ENCODE measurements at places on chromosomes 13 and 19.
A peak's percentile ranks its signal among the peaks of the same experiment; 100 is the strongest.

- DNase-seq: no peak
Observed at GRCh38 chr13:27969866-27970229, 733 bp upstream of the CDX2 start.

- DNase-seq: peak; percentile 14
Observed at GRCh38 chr19:41696402-41697197, 8.5 kb upstream of the CEACAM7 start.

- DNase-seq: no peak
Observed at GRCh38 chr19:42269478-42270345, 660 bp downstream of the CIC start.

- no peak for DNase-seq
Observed at GRCh38 chr13:46738055-46738454, 58.9 kb downstream of the ESD start.

- DNase-seq: no peak
Observed at GRCh38 chr13:50679321-50679720, 164.2 kb downstream of the DLEU7 start.

- DNase-seq: no peak
Observed at GRCh38 chr19:41697198-41697855, 9.3 kb upstream of the CEACAM7 start.

GRCh38 chr19:18587962-18588610 lies 512 bp upstream of the REX1BD start:
- DNase-seq: no peak

- DNase-seq: no peak
Observed at GRCh38 chr19:1254081-1254527, 5.7 kb downstream of the MIDN start.

DNA sequence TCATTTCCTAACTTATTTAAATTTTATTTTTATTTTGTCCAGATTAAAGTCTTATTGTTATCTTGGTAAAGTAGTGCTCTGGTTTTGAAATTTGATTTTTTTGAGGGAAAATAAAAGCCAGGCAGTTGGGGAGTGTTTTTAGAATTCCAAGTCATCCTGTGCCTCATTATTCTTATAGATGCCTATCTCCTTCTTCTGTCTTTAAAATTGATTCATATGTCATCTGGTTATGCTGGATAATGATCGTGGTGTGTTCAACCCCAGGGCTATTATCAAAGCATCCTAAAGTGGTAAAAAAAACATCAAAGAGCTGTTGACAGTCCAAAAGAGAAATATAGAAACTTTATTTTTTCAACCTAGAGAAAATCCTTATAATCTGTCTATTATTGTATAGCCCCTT lies 6.0 kb upstream of the FNDC3A start:
- no peak for DNase-seq
